ENCODE measurements at places on chromosomes 4 and X.

- H3K4me1 ChIP-seq: no peaks in the 10 kb centered on the region
- no peaks in the 10 kb centered on the region for H3K27me3 ChIP-seq
- no peak overlapping the region for H3K4me3 ChIP-seq
- H3K27ac ChIP-seq: no peak overlapping the region
Observed at GRCh38 chr4:115834441-115834840, 721.0 kb upstream of the NDST4 start.

DNA sequence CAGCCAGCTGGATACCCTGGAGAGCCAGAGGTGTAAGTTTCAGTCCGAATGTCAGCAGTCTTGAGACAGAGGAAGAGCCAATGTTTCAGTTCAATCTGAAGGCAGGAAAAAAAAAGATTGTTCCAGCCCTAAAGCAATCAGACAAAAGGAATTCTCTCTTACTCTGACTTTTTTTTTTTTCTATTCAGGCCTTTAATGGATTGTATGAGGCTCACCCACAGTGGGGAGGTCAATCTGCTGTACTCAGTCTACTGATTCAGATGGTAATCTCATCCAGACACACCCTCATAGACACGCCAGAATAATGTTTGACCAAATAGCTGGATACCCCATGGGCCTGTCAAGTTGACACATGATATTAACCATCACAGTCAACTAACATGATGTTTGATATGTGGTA is 51.9 kb downstream of the TEX13A start:
- H3K27ac ChIP-seq: no peak overlapping the region
- DNase-seq: no peak
- no peak overlapping the region for H3K4me3 ChIP-seq
- no peaks in the 10 kb centered on the region for H3K27me3 ChIP-seq
- H3K36me3 ChIP-seq: no peaks in the 10 kb centered on the region

- H3K27me3 ChIP-seq: no peaks in the 10 kb centered on the region
- peak; percentile 60 for DNase-seq
- peaks cover 41% of the 10 kb centered on the region for H3K4me1 ChIP-seq
Observed at GRCh38 chr4:147157860-147158701, 212.4 kb upstream of the TTC29 start.

DNA sequence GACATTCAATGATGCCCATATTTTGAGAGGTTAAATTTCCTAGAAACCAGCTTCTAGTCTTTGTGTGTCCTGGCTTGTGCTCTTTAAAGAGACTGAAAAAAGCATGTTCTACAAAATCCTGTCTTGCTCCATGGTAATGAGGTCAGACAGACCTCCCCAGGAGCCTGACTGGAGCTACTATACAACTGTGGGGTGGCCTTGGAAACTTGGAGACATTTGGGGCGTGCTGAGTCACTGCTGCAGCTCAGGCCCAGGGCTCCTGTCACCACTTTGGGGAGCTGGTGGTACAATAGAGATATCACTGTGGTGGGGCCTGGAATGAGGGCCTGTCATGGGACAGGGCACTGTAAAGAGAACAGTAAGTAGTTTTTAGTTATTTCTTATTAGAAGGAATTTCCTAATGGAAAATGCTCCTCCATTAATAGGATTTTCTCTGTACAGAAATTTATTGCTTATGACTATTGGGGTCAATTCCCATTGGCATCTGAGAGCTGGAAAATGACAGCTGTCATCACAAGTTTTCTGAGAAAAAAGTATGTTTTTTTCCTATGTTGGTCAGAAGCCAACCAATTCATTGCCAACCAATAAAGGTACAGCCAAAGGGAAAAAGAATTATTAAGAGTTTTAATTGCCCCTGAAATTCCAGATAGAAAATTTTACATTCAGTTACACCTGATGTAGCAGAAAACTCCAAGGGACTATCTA is 207.4 kb upstream of the JADE1 start:
- H3K27me3 ChIP-seq: no peaks in the 10 kb centered on the region
- no peak overlapping the region for H3K27ac ChIP-seq
- DNase-seq: no peak
- H3K4me3 ChIP-seq: no peak overlapping the region
- H3K4me1 ChIP-seq: no peaks in the 10 kb centered on the region

Measured in A673 (cell line).